ENCODE measurements at places on chromosomes 12 and 14. TPM values are rescaled to one million over a fixed set of nuclear protein-coding genes. Genes with fewer than 3 reads are reported as not detected.

PNP gene
- total RNA-seq, result 7.4 TPM

ERBB3 gene
- total RNA-seq, result 3.2 TPM

LRRC43 gene
- total RNA-seq, result 0.71 TPM

MYF5 gene
- not detected for total RNA-seq

TOMM20L gene
- not detected for total RNA-seq

Measured in right atrium auricular region (tissue), 2 donors.